Stimulated activated CD4-positive, alpha-beta T cell treated with anti-CD3 and anti-CD28 coated beads, Interleukin-1b, Interleukin-23, amount 100 ng/mL, for 1 hour (primary cell): ENCODE measurements at places on chromosomes 7 and 10.

DNA sequence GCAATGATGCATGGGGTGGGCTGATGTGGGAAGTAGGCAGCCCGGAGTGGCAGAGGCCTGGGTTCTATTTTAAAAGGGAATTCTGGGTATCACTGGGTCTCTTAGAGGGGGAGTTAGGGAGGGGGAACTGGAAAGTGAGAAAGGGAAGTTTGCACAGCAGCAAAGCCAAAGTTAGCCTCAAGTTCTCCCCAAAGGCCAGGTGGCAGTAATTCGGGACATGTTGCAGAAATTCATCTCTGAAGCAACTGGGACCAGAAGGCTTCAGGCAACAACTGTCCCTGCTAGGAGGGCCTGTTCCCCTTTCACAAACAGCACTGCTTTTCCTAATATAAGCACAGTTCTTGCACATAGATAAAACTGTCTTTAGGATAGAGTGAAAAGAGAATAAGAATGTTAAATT, 67.4 kb downstream of the NOD1 start:
- no peak for DNase-seq

- no peak for DNase-seq
Measured at GRCh38 chr10:30915146-30915545, 116.5 kb downstream of the ZNF438 start.

DNA sequence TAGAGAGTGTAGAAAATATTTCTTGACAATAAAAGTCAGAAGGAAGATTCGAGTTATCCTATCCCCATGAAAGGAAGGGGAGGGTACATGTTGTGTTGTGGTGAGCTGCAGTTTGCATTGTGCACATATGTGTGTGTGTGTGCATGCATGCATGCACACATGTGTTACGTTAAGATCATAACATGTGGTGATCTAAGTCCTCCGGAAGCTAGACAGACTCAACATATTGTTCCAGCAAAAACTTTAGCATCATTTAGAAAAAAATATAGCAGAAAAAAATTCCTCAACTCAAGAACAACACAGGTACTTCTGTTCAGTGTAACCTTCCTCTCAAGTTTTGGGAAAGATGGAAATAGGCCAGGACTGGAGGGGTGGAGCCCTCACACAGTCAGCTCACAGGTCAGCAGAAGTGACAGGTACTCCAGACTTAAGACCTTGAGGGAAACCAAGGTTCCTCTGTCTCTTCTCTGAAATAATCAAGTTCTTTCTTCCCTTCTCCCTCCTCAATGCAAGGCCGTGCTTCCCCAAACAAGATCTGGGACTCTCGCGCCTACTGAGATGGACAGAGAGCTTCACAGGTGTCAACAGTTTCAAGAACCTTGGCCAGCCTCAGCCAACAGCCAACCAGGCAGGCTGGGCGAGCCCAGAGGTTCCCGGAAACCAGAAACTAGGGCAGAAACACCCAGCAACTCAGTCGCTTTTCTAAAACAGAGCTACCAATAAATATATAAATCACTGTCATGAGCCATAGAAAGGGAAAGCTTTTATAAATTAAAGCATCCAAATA, 205.2 kb downstream of the FAM107B start:
- no peak for DNase-seq

DNA sequence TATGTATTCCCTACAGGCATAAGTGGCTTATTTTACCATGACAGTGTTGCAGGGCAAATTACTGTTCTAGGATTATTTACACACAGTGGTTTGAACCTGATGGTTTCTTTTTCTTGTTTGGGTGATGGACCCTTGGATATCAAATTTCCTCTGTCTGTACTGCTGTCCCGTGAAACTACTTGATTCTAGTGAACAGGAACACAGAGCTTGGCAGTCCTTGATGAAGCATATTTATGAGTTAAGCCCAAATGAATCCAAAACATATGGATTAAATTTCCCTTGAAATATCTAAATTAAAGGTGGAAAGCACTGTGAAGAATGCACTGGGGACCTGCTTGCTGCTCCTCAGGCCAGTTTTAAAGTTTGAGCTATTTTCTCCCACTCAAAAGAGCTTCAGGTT, 635.3 kb downstream of the INHBA start:
- DNase-seq: no peak

DNA sequence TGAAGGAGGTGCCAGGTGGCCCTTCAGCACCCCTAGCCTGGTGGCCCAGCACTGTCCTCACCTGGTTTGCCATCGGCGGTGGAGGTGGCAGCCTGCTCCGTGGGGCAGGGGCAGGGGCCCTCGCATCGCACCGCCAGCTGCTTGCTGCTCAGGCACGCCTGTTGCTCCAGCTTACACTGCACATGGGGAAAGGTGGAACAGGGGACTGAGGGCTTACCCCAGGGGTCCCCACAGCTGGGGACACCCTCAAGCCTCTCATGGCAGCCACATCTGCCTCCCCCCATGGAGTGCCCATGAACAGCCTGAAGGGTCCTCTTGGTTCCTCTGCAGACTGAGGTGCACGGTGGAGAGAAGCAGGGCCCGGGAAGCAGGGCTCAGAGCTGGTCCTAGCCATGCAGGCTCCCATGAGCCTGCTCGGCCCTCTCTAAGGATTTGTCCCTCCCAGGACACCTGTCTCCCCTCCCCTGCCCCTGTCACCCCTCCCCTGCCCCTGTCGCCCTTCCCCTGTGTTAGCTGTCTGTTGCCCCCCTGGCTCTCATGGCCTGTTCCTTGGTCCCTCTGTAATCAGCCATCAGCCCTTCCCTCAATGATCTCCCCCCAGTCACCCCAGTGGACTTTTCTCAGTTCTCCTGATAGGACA, 20.1 kb downstream of the SPOCK2 start:
- DNase-seq: no peak

GRCh38 chr7:56686276-56686859, 445.9 kb downstream of the ZNF479 start:
- no peak for DNase-seq

- no peak for DNase-seq
Measured at GRCh38 chr10:22229802-22230157, 12.0 kb upstream of the EBLN1 start.

DNA sequence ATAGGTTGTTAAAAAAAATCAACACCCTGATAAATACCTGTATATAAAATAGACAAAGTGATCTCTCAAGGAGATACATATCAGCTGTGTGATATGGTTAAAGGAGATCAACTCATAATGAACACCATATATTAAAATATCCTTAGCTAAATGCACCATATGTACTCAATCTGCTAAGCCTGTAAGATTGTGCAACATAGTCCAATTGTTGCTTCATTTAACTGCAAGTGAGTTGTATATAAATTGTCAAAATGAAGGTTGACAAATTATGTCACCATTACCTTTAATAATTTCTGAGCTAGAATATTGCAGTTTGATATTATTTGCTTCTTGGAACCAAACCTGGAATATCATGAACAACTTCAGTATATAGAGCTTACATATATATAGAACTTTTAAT, 283.7 kb downstream of the MALRD1 start:
- DNase-seq: no peak

GRCh38 chr7:117640465-117640864, 160.6 kb downstream of the CFTR start:
- no peak for DNase-seq

GRCh38 chr7:80883154-80884025, 35.5 kb downstream of the SEMA3C start:
- DNase-seq: no peak

DNA sequence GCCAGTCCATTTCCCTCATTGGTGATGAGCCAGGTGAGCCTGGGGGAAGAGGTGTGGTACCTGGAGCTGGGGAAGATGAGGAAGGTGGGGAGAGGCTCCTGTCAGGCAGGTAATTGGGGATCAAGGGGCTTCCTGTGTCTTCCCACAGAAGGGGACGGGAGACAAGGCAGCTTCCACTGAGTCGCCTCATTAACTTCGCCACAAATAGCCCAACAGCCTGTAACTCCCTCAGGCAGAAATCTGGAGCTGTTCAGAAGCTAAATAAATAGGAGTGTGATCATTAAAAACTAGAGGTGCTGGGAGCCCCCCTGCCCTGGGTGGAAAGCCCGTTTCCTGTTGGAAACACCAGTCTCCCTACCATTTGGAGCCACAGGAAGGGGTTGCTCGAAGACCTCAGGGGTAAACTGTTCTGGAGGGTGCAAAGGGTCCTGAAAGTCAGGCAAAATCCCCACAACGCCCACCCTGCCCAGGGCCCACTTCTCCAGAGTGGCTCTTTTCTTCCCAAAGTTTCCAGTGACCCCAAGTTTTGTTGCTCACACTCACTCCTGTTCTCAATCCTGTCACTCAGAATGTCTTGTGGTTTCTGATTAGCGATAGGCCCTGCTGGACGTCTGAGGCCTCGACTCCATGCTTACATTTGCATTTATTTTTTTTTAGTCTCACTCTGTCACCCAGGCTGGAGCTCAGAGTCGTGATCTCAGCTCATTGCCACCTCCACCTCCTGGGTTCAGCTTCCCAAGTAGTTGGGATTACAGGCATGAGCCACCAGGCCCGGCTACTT, 25.7 kb downstream of the UNC5B start:
- DNase-seq: no peak

GRCh38 chr10:58152673-58153263, 114.9 kb downstream of the IPMK start:
- no peak for DNase-seq

DNA sequence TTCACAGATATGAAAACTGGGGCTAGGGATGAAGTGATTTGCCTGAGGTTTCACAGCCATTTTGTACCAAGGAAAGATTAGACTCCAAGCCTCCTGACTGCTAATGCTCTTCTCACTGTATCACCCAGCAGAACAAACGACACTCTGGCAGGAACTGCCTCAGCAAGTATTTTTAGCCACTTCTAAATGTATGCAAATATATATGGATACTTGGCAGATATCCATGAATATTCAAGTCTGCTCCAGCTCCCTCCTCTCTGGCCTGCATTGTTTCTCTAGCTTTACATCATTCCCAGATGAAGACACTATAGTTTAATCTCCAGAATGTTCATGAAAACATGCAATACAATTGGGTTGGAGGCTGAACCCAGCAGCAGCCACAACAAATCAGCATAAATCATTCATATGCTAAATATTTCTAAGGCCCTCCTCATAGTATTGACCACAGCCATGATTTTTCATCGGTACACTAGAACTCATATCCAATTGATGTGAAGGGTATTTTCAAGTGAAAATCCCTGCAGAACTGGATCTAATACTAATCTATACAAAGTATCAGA, 65.5 kb downstream of the HPSE2 start:
- no peak for DNase-seq

GRCh38 chr7:14341200-14341775, 351.8 kb upstream of the ETV1 start:
- no peak for DNase-seq

DNA sequence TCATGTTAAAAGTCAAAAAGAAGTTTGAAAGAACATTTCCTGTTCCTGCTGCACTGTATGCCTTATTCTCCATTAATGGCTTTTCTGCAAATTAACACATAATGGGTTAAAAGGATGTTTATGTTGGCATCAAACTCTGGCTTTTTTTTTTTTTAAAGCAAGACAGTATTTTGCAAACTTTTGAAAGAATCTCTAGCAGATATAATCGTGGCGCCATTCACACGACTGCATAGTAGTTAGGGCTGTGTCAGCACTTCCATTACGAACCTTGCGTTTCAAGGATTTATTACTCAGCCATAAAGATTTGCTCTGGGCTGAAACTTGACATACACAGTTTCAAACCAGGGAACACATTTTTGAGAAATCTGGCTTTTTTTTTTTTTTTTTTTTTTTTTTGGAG, 207.8 kb downstream of the DYNC1I1 start:
- DNase-seq: no peak

DNA sequence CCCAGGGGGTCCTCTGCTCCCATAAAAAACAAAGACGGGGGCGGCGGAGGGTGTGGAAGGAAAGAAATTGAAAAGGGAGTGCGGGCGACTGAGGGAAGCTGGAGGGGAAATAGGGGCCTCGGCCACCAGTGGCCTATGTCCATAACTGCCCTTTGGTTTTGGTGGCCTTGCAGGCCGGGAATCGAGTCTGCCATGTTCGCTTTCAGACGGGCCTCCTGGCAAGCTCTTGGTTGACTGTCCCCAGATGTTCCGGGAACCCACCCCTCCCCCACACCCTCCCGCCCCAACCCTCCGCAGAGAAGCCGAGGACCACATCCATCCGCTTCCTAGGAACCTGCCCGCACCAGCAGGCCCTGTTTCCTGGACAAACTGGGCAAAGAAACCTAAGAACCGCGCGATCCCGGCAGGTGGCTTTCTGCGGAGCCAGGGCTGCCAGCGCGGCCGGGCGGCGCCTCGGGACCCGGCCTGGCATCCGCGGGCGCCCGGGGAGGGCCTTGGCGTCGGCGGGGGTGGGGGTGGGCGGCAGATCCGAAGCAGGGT, 20.0 kb upstream of the GATA3 start:
- DNase-seq: no peak

- no peak for DNase-seq
Measured at GRCh38 chr10:1241973-1242935, 186.1 kb downstream of the WDR37 start.

- no peak for DNase-seq
Measured at GRCh38 chr7:152052771-152053170, 27.3 kb downstream of the GALNT11 start.

DNA sequence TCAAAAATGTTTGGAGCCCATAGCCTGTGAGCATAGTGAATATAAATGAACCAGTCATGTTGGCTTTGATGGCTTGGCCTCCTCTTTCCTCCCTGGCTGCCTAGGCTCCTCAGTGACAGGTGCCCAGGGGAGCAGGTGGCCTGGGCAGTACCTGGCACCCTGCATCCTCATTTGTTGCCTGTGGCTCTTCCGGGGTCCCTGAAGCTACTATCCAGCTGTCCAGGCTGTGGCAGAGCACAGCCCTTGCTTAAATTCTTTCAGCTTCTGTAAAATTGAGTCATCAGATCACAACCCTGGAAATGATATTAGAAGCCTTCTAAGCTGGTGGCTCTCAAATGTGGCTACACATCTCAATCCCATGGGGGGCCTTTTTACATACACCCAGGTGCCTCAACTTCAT, 525.4 kb downstream of the GALNT17 start:
- DNase-seq: no peak

DNA sequence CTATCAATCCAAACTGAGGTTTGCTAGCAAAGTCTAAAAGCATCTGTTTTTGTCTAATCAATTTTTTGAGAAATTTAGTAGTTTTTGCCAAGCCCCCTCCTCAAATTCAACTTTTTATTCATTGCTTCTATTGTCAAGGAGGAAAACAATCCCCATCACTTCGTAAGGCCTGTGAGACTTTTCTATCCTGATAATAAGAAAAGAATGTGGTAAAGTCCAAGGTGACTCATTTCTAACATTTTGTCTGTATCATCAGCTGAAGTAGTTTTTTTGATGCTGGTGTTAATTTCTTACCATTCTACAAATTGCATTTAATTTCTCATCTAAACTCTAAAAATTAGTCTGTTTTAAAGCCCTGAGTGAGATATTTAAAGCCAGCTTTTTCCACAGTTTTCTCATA, 11.7 kb downstream of the ANK3 start:
- DNase-seq: no peak

DNA sequence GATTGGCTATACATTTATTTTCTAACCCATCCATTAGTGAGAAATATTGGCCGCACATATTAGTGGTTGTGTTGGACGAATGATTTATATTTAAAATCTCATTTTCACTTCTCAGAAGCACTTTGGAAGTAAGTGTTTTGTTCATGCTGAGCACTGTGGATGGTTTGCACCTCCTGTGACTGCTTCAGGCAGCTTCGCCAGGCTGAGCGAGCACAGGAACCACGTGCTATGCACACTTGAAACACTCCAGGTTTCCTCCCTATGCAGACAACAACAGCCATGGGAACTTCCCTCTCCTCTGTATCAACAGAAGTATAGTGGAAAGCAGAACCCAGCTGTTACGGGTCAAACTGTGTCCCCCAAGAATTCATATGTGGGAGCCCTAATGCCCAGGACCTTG, 67.3 kb upstream of the WDR11 start:
- DNase-seq: no peak

- DNase-seq: no peak
Measured at GRCh38 chr10:130422366-130423324, 286.5 kb downstream of the GLRX3 start.

- DNase-seq: no peak
Measured at GRCh38 chr10:5560817-5561703, 36.3 kb downstream of the CALML3 start.
